ENCODE measurements at places on chromosomes 12 and 14.

DNA sequence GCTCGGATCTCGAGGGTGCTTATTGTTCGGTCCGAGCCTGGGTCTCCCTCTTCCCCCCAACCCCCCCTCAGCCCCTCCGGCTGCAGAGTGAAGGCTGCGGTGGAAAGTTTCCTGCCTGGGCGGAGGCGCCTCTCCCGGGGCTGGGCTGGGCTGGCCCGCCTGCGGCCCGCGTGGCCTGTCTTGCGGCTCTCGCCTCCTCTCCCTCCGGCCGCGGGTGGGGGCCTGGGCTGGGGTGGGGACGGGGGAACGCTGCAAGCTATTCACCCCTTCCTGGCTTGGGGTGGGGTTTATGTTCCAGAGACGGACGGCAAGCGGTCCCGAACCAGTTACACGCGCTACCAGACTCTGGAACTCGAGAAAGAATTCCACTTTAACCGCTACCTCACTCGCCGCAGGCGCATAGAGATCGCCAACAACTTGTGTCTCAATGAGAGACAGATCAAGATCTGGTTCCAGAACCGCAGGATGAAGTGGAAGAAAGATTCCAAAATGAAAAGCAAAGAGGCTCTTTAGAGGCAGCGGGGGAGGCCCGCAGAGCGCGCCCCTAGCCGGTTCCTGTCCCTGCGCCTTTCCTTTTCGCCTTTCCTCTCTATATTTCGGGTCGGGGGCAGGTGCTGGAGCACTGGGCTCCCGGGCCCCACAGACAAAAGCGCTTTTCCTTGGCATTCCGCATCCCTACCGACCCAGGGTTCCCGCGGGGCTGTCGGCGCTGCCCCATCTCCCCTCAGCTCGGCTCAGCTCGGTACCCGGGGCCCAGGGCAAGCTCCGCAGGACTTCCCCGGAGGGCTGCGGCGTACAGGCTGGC lies 1.3 kb downstream of the HOXC5 start:
- H3K4me1 ChIP-seq = peaks cover 87% of the 10 kb centered on the region
- peak; percentile 79 for DNase-seq
- H3K36me3 ChIP-seq = no peaks in the 10 kb centered on the region
- H3K27me3 ChIP-seq = peaks cover 38% of the 10 kb centered on the region

GRCh38 chr12:10982244-10982643 lies 4.5 kb downstream of the TAS2R50 start:
- peaks cover 4% of the 10 kb centered on the region for H3K4me1 ChIP-seq
- no peak overlapping the region for H3K27ac ChIP-seq
- no peak for DNase-seq
- no peaks in the 10 kb centered on the region for H3K27me3 ChIP-seq

GRCh38 chr14:33924566-33925100 lies 26.2 kb downstream of the EGLN3 start:
- DNase-seq = no peak
- no peaks in the 10 kb centered on the region for H3K27me3 ChIP-seq

GRCh38 chr12:89873745-89874144 lies 165.1 kb upstream of the ATP2B1 start:
- no peak overlapping the region for H3K4me3 ChIP-seq
- H3K4me1 ChIP-seq = peaks cover 4% of the 10 kb centered on the region
- no peak for DNase-seq
- no peaks in the 10 kb centered on the region for H3K27me3 ChIP-seq
- H3K27ac ChIP-seq = no peak overlapping the region

DNA sequence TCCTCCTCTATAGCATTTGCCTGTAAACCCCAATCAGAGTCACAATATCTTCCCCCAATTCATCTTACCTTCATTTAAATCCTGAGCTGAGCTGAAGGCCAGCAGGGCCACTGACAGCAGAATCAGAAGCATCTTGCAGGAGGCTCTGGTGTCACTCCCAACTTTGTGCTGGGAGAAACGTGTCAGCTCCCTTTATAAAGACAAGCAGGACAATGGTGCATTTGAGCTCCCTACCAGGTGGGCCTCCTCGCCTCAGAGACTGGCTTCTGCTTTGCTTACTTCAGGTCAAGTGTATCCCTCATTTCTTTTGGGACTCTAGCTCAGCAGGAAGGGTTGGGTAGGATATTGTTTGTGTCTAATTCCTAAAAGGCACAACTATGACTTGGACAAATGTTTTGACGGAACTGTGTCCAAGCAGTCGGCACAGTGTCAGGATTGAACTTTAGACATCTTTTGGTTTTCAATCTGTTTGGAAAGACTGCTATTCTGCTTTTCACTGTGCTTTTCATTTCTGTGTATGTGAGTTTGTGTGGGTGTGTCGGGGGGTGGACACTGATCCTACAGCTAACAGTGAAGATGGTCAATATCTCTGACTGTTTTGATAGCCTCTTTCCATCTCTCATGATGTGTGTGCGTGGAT lies at the start of gene PRH1:
Gene PRH1, minus strand, starts transcription at position 170 of the 640 bp plus-strand sequence. Its CDS starts 38 bp downstream, at position 132.
- no peak within 1 kb of the TSS for H3K4me3 ChIP-seq
- H3K36me3 ChIP-seq = peaks cover 5% of the 10 kb centered on the region
- no peak for DNase-seq
- H3K27me3 ChIP-seq = no peaks in the 10 kb centered on the region
- H3K27ac ChIP-seq = no peak within 1 kb of the TSS
- no peaks in the 10 kb centered on the region for H3K4me1 ChIP-seq

- no peak overlapping the region for H3K27ac ChIP-seq
- DNase-seq = no peak
- H3K36me3 ChIP-seq = peaks cover 6% of the 10 kb centered on the region
- H3K27me3 ChIP-seq = no peaks in the 10 kb centered on the region
Measured at GRCh38 chr12:106308611-106309010, 6.1 kb downstream of the TCP11L2 start.

- no peaks in the 10 kb centered on the region for H3K36me3 ChIP-seq
- no peaks in the 10 kb centered on the region for H3K27me3 ChIP-seq
- DNase-seq = no peak
- H3K27ac ChIP-seq = peak overlapping the region; percentile 45
Measured at GRCh38 chr14:70934502-70935134, 27.4 kb downstream of the PCNX1 start.
